Thyroid gland (tissue), 4 donors: ENCODE measurements at places on chromosomes 12 and 14. TPM values are rescaled to one million over a fixed set of nuclear protein-coding genes. Genes with fewer than 3 reads are reported as not detected.

DNA sequence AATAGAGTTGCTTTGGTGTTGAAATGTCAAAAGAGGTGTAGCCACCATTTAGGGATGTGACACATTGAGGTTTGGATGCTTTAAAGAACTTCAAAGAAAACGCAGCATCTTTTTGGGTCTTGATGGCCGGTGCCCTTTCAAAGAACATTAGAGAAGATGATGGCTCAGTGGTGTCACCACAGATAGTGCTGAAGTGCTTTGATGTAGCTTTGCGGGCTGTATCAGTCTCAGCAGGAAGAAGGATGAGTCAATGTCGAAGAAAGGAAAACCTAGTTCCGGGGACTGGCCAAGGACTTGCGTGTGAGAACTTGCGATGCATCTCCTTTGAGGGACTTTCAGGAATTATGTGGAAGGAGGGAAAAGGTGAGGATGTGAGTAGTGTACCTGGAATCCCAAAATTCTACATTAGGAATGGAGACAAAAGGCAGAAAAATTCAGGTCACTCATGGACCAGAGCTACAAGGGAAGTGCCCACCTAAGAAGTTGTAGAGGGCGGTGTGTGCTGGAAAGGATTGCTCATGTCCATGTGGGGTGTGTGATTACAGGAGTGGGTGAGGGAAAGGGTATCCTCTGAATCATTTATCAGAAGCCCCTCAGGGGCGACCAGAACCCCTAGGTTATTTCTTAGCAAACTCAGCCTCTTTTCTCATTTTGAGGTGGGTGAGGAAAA, 39.7 kb upstream of the GZMB start:
- no peak for DNase-seq

GRCh38 chr12:70165450-70165849, 77.8 kb upstream of the CNOT2 start:
- no peak for DNase-seq

- DNase-seq: no peak
These were observed 88.9 kb downstream of the LIN7A start for GRCh38 chr12:80848858-80849257.

DNA sequence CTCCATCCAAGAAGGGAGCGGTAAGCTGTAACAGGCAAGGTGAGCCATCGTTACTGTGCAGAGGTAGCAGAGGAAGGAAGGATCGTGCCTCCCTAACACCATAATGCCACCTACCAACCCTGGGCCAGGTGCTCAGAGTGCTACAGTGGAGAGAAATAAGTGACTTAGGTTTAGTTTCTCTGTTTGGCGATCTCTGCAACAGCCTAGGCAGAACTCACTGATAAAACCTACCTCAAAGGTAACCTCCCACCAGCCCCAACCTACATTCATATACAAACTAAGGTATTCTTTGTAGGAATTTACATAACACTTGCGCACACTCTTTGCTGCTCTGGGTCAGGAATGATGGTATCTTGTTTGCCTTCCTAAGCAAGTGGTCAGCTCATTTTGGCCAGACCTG, 93.4 kb upstream of the TMEM132D start:
- DNase-seq: no peak

DNA sequence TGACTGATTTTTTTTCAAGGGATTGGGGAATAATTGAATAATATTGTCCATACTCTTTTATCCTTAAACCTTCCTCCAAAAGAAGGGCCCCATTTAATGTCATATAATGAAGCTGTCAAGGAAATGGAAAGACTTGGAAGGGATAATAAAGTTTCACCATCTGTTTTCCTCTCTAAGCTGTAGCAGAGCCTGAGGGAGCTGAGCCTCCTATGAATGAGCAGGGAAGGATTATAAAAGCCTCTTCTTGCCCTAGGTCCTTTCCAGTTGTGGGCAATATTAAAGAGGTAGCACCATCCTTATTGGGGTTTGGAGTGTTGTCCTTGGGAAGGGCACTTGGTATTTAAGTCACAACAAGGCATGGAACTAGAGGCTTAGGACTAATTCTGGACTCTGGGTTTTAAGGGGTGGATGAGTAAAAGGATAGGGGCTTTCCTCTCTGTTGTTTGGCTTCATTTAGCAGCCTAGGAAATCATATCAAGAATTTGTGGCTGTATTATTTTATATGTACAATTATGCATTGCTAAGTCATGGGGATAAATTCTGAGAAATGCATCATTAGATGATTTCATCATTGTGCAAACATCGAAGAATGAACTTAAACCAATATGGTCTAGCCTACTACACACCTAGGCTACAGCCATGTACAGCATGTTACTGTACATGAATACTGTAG, 408.5 kb upstream of the DCN start:
- DNase-seq: no peak

DNA sequence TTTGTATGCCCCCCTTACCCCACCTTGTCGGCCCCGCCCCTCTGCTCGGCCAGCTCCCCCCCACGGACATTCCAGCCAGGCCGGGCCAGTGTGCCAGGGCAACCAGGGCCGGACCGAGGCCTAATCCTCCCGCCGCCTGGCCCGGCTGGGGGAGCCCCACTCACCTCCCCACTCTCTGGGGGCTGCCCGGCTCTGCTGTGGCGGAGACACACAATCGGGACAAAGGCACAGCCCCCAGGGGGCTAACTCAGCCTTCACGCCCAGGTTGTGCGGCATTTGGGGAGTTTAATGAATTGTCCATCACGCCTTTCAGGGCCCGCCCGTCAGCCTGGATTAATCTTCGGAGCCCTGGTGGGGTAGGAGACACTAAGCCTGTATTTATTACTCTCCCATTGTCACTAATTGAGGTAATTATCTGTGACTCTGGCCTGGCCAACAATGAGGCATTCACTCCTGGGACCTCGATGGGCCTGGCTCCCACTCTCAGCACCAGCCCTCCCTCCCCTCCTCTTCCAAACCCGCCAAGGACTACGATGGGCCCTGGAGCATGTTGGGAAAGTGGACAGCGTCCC, 8.7 kb downstream of the WNT1 start:
- DNase-seq: no peak

DNA sequence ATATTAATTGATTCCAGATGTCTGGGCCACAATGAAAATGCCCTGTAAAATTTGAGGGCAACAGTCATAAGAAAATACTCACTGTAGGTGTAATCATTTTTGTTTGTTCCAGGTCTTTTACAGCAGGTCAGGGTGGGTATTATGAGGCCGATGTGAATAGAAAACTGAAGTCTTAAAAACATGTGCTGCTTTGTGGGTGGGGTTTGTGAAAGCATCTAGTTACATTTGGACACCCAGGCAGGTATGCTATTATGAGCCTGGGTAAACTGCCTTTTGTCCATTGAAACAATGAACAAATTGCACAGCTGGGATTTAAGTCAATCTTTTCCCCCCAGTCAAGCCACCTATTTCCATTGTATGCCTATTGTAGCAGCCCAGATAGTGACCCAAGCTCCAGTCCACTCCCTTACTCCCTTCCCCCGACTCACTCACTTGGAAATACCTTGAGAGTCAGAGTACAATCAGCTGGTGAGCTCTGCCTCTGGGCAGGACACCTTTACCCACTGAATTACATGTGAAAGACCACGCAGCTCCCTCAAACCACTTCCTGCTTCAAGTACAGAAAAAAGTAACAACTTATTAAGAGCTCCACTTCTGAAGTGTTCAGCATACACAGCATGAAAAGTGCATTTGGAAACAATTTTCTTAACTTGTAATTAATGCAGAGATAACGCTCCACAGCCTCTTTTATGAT, 1.8 kb downstream of the IGF1 start:
- DNase-seq: peak; percentile 33

- DNase-seq: no peak
These were observed 200.9 kb downstream of the RPAP3 start for GRCh38 chr12:47504775-47505446.

DNA sequence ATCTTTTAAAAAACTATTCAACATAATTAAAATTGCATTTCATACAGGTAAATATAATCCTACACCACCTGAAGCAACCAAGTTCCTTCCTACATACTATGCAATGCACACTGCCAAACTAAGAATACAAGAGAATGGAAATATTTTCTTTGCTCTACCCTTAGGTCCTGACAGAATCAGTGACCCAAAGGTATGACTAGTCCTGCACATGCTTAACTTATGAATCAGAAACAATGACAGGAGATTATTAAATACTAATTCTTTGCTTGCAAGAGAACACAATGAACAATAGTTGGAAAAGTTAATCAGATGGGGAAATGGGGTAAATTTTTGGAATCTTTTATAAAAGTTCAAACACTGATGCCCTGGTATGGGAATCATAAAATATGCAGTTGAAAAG, 220.1 kb downstream of the SOX5 start:
- DNase-seq: no peak

DNA sequence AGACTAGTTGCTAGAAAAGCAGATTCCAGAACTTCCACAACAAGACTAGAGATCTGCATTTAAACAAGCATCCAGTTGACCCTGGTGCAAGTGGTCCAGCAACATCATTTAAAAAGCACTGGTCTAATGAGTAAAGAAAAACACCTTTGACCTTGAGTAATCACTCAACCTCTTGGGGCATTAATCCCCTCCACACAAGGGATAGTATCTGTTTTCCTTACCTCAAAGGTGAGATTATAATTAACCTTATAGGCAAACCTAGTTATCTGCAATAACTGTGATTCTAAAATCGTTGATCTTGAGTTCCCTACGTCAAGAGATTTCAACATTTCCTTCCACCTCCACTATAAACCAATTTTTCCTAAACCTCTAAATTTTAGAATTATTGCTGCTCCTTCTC, 1.1 kb downstream of the KDM5A start:
- DNase-seq: no peak

DNA sequence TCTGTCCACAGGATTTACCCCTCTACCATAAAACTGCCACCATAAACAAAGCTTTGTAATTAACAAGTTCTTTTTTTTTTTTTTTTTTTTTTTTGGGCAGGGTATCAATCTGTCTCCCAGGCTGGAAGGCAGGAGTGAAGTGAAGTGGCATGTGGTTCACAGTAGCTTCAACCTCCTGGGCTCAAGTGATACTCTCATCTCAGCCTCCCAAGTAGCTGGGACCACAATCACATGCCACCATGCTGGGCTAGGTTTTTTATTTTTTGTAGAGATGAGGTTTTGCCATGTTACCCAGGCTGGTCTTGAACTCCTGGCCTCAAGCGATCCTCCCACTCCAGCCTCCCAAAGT, 61.1 kb upstream of the NUDT4 start:
- DNase-seq: no peak

KLC1 gene
- 340 TPM for total RNA-seq

MIPOL1 gene
- 38.1 TPM for total RNA-seq

BHLHE41 gene
- total RNA-seq: 32.6 TPM

TAS2R9 gene
- not detected for total RNA-seq

NEUROD4 gene
- total RNA-seq: not detected
